Activated effector memory CD4-positive, alpha-beta T cell treated with anti-CD3 and anti-CD28 coated beads, Interleukin-2, amount 50 U/mL, for 16 hours (primary cell): ENCODE measurements at places on chromosomes 5 and 9.

GRCh38 chr5:79378510-79379186 is 135.3 kb downstream of the HOMER1 start:
- DNase-seq: no peak

DNA sequence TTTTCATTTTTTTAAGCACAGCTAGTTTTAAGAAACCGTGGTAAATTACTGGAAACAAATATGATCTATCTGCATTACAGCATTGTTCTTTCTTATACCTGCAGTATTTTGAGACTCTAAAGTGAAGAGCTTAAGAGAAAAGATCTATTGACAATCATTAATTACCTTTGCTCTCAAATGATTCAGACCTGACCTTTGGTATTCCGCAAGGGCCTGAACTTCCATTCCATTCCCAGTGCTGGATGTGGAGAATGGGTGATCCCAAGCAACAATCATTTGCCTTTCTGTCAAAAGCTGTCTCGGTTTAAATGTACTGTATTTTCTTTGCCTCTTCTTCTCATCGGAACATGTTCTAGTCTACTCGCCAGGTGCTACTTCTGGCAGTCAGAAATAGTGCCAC is 18.9 kb downstream of the NREP start:
- no peak for DNase-seq

DNA sequence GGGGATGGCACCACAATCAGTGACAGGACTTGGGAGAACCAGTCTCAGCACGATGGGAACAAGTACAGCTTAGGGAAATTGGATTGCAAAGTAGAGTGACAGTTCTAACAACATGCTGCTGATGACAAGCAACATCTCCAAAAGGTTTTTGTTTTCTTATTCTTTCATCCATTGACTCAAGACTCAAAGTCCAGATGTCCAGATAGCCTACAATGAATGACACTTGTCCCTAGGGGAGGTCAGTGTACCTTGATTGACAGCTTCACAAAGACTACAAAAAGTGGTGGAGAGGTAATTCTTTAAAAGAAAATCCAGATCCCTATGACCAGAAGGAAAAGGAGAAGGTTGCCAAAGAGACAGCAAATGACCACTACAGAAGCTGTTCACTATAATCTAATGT is 323.9 kb downstream of the TMEM232 start:
- DNase-seq: no peak

DNA sequence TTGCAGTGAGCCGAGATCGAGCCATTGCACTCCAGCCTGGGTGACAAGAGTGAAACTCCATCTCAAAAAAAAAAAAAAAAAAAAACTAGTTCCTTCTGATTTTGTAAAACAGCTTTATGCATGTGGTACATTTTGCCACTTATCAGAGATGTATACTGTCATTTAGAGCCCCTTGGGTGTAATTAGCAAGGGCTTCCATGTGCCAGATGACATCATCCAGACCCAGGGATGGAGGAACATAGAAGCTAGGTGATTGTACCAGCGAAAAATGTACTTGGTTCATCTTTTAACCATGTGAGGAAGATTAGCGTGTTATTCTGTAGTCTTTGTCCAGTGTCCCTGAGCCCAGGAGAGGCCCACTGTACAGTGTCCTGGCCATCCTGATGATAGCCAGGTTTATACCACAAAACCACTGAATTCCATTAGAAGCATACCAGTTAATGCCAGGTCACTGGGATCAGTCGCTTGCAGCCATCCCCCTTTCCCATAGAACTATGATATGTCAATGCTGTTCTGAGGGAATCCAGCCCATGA is 239.3 kb upstream of the SGCD start:
- no peak for DNase-seq

- DNase-seq: no peak
These were observed 344.5 kb downstream of the PRR16 start for GRCh38 chr5:120808606-120809005.

DNA sequence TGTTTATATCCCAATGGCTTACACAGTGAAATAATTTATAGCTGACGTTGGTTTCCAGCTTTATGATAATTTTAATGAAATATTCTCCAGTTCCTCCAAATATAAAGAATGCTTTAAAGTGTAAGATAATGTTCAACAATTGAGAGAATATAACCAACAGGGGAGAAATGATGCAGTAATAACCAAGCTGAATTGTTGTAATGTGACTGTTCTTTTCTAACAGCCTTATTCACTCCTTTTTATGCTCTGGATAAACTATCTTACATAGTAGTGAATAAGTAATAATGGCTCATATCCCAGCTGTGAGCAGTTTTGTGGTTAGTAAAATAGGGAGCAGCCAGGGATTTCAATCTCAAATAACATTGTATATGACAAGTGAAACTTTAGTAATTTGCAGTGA is 2348.7 kb upstream of the ACO1 start:
- no peak for DNase-seq

- peak; percentile 83 for DNase-seq
These were observed 998 bp upstream of the FGF18 start for GRCh38 chr5:171418316-171418981.

DNA sequence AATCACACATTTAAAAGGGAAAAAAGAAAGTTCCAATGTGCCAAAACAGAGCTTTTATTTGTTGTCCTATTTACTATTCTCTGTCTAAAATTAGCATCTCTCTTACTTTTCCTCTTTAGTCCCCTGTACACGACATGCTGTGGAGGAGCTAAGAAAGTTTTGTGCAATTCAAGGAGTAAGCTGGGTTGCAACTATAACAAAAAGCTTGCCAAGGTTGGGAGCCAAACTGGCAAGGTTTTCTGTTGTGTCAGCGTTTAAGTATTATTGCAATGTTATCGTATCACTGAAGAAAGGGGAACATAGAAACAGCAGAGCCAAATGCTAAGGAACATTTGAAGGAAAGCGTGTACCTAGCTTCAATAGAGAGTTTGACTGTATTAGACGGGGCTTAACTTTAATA is 680.8 kb downstream of the CETN3 start:
- DNase-seq: no peak

DNA sequence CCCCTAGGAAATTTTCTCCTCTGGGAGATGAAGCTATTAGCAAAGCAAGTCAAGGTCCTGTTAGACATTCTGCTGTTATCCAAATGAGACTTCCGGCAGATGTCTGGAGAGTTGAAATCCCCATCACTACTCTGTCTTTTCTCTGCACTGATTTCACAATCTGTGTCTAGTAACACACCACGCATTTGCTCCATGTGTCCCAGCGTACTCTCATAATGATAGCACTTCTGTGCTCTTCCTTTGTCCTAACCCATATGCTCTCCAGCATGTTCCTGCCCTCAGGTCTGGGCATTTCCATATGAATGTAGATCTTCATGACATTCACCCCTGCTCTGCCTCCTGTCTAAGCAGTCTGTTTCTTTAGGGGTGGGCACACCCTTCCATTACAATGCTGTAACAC is 1949.0 kb upstream of the WWC1 start:
- DNase-seq: no peak

GRCh38 chr9:97848215-97848479 is 4.9 kb upstream of the FOXE1 start:
- no peak for DNase-seq

DNA sequence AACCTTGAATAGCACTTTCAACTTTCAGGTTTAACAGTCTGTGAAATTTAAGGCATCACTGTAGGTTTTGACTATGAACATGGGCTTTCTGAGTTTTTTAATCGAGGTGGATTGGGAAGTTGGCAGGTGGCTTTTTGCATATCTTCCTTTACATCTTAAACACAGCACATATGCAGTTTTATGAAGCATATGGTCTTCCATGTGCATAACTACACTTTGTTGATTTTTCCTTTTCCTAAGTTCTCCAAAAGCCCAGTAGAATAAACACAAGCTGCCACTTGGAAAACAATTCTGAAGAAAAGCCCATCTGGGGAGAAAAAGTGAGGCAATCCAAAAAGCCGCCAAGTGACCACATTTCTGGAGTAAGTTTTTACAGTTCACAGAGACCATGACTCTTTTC is 236.5 kb upstream of the IL12B start:
- no peak for DNase-seq

DNA sequence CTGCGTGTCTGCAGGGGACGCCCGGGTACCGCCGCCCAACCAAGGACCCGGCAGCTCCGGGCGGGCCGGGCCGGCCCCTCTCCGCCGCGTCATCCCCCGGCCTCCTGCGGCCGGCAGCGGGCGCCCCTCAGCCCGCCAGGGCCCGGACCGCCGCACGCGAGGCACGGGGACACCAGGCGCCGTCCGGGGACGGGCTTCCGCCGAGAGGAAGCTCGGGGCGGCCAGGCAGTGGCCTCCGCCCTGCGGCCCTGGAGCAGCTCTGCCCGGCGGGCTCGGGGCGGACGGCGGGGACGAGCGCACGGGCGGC is 373 bp downstream of the FBXW5 start:
- DNase-seq: no peak

- no peak for DNase-seq
These were observed 232.0 kb downstream of the IRX1 start for GRCh38 chr5:3827624-3828023.

DNA sequence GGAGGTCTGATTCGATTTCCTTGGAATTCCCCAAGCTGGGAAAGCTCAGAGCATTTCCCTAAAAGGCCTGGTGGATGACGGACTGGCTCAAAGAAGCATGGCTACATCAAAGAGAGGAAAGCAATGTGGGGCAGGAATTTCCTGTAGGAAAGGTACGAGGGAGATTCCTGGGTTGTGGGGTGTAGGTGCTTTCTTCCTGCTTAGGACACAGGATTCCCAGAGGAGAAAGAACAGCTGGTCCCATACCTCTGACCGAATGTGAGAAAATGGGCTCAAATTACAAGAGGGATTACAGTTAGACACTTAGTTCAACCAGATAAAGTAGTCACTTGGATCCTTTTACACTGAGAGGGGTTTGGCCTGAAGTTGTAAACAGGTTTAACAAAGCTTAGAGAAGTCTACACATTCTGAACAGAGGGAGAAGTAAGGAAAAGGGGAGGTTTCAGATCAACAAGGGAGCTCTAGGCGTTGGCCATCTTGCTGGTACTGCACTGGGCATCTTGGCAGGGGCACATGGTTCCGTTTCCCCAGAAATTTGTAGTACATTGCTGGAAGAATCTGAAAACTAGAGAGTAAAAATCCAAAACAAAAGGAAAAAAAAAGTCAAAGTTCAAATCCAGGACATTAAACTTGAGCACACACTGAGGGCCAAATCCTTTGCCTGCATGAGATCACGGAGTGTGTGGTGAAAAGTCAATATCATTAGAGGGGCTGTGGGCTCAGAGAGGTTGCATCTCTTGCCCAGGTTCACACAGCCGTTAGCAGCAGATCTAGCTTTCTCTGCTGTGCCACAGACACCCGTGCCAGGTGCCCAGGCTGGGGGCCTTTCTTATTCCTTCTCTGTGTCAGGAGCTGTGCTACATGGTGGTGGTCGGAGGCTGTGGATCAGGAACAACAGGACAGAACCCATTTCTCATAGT is 171.3 kb downstream of the RGS3 start:
- peak; percentile 25 for DNase-seq

DNA sequence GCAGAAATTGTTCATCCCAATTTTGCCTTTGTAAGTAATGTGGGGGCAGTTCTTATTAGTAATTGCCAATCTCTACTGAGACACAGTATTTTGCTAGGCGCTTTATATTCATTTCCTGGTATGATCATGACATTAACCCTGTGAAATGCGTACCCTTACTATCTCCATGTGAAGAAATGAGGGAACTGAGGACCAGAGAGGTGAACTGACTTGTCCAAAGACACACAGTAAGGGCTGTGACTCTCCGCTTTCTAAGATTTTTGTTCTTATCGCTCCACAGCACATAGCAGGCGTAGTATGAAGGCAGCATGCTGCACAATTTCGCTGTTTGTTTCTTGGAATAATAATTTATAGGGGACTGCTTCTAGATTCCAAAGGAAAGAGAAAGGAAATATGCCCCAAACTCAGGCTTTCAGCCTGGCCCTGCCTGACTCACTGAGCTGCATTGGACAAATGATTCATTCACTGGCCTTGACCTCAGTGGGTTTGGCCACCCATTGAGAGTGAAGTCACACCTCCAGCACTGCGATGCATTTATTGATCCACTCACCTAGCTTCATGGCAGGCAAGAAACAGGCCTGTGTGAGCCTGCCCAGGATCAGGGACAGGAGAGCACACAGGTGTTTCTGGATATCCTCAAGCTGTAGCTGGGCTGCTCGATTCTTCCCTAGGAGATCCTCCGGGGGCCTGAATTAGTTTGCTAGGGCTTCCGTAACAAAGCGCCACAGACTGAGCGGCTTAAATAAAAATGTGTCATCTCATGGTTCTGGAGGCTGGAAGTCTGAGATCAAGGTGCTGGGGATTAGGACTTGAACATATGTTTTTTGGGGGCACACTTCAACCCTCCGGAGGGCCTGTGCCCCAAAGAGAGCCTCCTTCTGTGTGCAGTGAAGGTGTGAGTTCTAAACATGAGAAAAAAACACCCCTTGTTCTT is 7.2 kb upstream of the DUSP1 start:
- DNase-seq: peak; percentile 44

DNA sequence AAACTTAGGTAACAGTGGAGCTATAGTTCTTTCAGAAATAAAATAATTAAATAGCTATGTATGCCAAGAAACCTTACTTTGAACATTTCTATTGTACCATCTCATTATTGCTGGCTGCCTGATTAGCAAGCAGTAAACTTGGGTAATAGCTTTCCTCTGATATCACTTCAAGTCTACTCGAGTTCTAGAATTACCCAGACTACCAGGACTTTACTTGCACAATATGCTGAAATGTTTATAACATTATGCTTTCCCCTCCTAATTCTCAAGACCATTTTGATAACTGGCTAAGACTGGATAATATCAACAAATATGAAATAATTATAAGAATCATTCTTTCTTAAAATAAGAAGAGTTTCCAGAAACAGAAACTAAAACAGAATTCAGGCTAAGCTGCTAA is 512.6 kb downstream of the RAB3C start:
- no peak for DNase-seq

GRCh38 chr9:14158916-14159315 is 155.0 kb downstream of the NFIB start:
- DNase-seq: no peak

- no peak for DNase-seq
These were observed 30.6 kb downstream of the CPLX2 start for GRCh38 chr5:175902026-175902425.
